Nephron progenitor cell (in vitro differentiated cells): ENCODE measurements at places on chromosomes 7 and 10.
A peak's percentile ranks its signal among the peaks of the same experiment; 100 is the strongest.

GRCh38 chr10:127415116-127415515, 134.0 kb upstream of the NPS start:
- no peak overlapping the region for H3K4me3 ChIP-seq
- H3K27me3 ChIP-seq = no peaks in the 10 kb centered on the region
- H3K36me3 ChIP-seq = peaks cover 11% of the 10 kb centered on the region
- no peak overlapping the region for H3K27ac ChIP-seq
- DNase-seq = no peak

DNA sequence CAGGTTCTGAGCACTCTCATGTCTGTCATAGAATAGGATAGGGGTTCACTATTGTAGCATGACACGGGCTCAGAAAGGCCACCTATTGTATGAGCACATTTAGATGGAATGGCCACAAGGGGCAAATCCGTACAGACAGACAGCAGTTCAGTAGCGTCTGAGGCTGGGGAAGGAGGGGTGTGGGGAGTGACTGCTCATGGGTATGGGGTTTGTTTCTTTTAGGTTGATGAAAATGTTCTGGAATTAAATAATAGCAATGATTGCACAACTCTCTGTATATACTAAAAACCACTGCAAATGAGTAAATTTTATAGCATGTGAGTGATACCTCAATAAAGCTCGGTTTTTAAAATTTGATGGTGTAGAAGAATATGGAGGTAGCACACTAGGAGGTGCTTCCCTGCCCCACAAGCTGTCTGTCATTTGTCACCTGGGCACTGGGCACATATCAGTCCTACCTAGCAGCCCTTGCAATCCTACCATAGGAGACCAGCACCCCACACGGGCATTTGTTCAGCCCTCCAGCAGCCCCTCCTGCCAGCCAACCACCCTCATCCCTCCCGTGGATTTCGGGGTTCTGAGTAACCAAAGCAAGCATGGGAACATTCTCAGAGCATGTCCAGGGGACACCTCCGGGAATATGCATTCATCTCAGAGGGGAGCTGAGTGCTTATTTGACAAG, 35.2 kb downstream of the KCNMA1 start:
- DNase-seq = no peak
- H3K27ac ChIP-seq = no peak overlapping the region
- H3K27me3 ChIP-seq = peaks cover 20% of the 10 kb centered on the region
- peaks cover 28% of the 10 kb centered on the region for H3K4me1 ChIP-seq

- DNase-seq = no peak
- no peaks in the 10 kb centered on the region for H3K36me3 ChIP-seq
- H3K4me3 ChIP-seq = no peak overlapping the region
- peaks cover 5% of the 10 kb centered on the region for H3K4me1 ChIP-seq
- no peak overlapping the region for H3K27ac ChIP-seq
- no peaks in the 10 kb centered on the region for H3K27me3 ChIP-seq
Observed at GRCh38 chr10:46308666-46309450, 22.1 kb downstream of the ANTXRL start.

DNA sequence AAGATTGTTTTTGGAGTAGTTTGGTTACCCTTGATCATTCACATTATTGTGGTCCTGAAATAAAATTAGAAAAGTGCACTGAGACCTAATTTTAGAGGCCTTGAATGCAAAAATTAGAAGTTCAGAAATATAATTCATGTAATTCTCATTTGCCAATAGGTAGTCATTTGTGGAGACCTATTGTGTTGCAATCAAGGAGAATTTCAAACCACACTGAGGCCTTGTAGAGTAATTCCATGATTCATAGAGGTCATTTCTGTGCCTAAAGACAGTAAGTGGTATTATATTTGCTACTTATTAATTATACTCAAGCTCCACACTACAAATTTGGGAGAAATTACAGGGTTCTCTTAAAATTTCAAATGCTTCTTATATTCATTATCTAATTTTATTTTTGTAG, 946.8 kb upstream of the POT1 start:
- DNase-seq = no peak
- H3K36me3 ChIP-seq = peaks cover 7% of the 10 kb centered on the region
- H3K4me1 ChIP-seq = peaks cover 4% of the 10 kb centered on the region
- H3K27me3 ChIP-seq = no peaks in the 10 kb centered on the region
- H3K4me3 ChIP-seq = no peak overlapping the region

- H3K27ac ChIP-seq = peak overlapping the region; percentile 99
- peaks cover 73% of the 10 kb centered on the region for H3K4me1 ChIP-seq
- peak overlapping the region; percentile 53 for H3K4me3 ChIP-seq
- DNase-seq = no peak
Observed at GRCh38 chr10:131751827-131752775, 148.7 kb upstream of the PPP2R2D start.

DNA sequence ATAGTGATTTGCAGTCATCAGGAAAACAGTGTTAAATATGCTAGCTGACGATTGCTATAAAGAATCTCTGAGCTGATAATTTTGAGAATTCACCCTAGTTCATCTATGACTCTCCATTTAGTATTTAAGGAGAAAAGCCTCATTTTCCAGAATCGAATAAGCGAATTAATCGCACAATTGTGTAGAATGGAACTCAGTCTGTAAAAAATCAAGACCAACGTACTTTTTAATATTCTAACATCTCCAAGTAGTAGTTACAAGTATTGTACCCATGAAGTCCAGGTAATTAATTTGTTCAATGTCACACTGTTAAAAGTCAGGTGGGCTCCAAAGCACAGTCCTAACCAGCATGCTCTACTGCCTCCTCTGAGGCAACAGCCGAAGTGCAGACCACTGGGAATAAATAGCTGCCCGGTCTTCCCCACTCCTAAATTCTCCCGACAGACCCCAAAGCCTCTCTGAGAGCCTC, 380 bp upstream of the AGBL3 start:
- peaks cover 29% of the 10 kb centered on the region for H3K4me1 ChIP-seq
- H3K27me3 ChIP-seq = peaks cover 14% of the 10 kb centered on the region
- H3K36me3 ChIP-seq = peaks cover 12% of the 10 kb centered on the region

GRCh38 chr10:120987359-120987758, 136.2 kb downstream of the WDR11 start:
- peaks cover 36% of the 10 kb centered on the region for H3K4me1 ChIP-seq
- no peak for DNase-seq
- H3K27ac ChIP-seq = no peak overlapping the region
- H3K4me3 ChIP-seq = no peak overlapping the region
- H3K27me3 ChIP-seq = peaks cover 15% of the 10 kb centered on the region

DNA sequence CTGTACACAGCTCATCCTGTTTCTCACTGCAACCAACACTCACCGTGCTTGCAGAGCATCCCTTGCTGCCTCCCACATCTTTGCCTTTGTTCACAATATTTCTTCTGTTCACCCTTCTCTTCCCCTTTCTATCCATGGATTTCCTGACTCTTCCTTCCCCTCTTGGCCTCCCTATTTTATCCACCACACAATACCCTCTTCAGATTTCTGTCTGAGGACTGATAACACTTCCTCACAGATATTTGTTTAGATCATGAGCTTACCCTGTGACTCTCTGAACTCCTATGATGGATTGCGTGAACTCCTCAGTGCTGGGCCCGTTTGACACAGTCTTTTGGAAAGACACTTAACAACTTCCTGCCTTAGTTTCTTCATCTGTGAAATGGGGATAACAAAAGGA, 62.8 kb upstream of the GPR158 start:
- peaks cover 3% of the 10 kb centered on the region for H3K27me3 ChIP-seq
- H3K27ac ChIP-seq = no peak overlapping the region
- H3K4me3 ChIP-seq = no peak overlapping the region
- DNase-seq = no peak
- no peaks in the 10 kb centered on the region for H3K36me3 ChIP-seq

DNA sequence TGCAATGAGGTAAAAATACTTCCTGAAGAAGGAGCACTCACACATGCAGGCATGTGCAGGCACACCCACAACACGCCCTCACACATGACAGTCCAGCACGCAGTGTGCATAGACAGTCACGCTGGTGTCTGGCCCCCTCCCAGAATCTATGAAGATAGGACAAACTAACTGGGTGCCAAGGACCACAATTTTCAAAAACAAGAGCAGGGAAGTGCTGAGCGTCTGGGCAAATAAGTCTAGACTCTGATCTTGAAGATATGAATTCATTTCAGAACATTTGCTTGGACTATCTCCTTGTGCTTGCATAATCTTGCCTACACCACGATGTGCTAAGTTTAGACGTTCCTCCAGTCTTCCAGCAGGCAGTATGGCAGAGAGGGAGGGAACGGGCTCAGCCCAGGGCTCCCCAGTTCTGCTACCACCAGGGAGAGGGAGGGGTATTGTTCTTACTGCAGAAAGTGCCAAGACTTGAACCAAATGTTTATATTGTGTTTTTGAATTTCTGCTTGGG, 276.5 kb upstream of the KLF6 start:
- no peaks in the 10 kb centered on the region for H3K4me1 ChIP-seq
- DNase-seq = no peak
- H3K27me3 ChIP-seq = no peaks in the 10 kb centered on the region
- no peak overlapping the region for H3K4me3 ChIP-seq

GRCh38 chr10:104333032-104333727, 5.1 kb downstream of the ITPRIP start:
- DNase-seq = no peak
- peak overlapping the region; percentile 51 for H3K4me3 ChIP-seq
- peaks cover 89% of the 10 kb centered on the region for H3K4me1 ChIP-seq
- H3K27me3 ChIP-seq = peaks cover 3% of the 10 kb centered on the region
- no peaks in the 10 kb centered on the region for H3K36me3 ChIP-seq

GRCh38 chr10:90842725-90843124, 15.1 kb downstream of the HTR7 start:
- H3K27ac ChIP-seq = no peak overlapping the region
- no peak overlapping the region for H3K4me3 ChIP-seq
- peaks cover 5% of the 10 kb centered on the region for H3K27me3 ChIP-seq
- H3K4me1 ChIP-seq = no peaks in the 10 kb centered on the region
- no peaks in the 10 kb centered on the region for H3K36me3 ChIP-seq

GRCh38 chr7:380139-380485, 90.1 kb downstream of the FOXL3 start:
- H3K27me3 ChIP-seq = peaks cover 53% of the 10 kb centered on the region
- no peak overlapping the region for H3K27ac ChIP-seq
- H3K36me3 ChIP-seq = peaks cover 8% of the 10 kb centered on the region
- DNase-seq = no peak

DNA sequence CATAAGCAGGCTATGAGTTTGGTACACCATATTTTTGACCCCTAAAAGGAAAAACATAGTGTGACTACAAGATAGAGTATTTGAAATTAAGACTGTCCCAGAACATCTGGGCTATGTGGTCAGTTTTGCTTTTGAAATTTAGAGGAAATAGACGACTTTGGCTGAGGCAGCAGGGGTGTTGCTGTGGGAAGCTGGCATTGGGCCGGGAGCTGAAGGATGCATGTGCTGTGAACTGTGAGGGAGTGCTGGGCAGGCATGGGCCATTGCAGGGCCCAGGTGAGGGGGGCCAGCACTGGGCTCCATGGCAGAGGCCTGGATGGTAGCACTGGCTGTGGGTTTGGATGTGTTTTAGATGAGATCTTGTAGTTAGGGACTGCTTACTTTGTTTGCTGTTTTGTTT, 168.3 kb downstream of the BMPER start:
- peaks cover 4% of the 10 kb centered on the region for H3K27me3 ChIP-seq
- no peak overlapping the region for H3K27ac ChIP-seq
- no peak overlapping the region for H3K4me3 ChIP-seq
- DNase-seq = no peak
- H3K4me1 ChIP-seq = peaks cover 17% of the 10 kb centered on the region

DNA sequence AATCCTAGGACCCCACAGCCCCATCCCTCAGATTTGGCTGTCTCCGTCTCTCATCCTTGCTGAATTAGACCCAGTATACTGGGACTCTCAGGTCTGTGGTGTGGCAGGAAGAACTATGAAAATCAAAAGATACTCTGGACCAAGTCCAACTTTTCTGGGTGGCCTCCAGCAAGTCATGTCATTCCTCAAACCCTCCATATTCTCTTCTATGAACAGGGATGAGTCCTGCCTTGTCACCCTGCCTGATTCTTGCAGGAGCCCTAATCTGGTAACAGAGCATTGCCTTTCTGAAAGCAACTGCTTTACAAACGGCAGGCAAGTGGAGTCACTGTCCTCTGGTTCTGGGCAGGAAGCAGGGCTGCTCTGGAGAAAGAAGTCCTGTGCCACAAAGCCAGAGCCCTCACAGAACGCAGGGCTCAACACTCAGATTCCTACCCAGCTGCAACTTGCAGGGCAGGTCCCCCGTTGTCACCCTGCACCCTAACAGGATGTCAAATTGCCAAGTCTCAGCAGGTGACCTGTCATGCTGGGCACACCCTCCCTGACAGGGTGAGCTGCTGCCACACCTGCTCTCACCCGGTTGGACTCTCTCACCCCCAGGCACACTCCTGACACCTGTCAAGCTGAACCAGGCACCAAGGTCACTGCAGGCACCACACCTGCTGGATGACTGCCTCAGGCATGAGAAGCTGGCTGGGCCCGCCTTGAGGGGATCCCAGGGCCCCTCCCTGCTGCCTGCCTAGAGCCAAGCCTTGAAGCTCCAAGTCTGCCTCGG, 227.7 kb downstream of the KCNMA1 start:
- H3K4me1 ChIP-seq = peaks cover 38% of the 10 kb centered on the region
- no peak for DNase-seq
- H3K36me3 ChIP-seq = no peaks in the 10 kb centered on the region
- H3K27ac ChIP-seq = no peak overlapping the region
- H3K4me3 ChIP-seq = no peak overlapping the region

- no peak overlapping the region for H3K4me3 ChIP-seq
- H3K36me3 ChIP-seq = no peaks in the 10 kb centered on the region
Observed at GRCh38 chr10:98516352-98516751, 69.6 kb upstream of the HPS1 start.

- H3K4me3 ChIP-seq = no peak overlapping the region
- DNase-seq = no peak
- H3K36me3 ChIP-seq = no peaks in the 10 kb centered on the region
Observed at GRCh38 chr10:124125305-124126116, 32.1 kb upstream of the CHST15 start.

DNA sequence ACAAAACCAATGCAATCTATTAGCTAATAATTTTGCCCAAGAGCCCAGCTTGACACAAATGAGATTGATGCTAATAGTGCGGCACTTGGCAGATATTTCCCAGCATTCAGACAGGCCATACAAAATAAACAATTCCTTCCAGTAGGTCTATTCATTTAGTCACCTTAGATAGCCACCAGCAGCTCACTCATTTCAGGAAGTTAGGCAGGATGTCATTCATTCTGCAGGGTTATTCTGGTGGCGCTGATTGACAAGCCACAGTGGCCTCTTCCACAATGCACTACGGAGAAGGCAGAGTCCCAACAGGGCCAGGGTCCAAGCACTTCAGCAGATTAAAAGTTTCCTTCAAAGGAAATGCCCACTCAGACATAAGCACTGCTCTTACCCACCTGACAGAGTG, 55.8 kb downstream of the PIK3AP1 start:
- peaks cover 3% of the 10 kb centered on the region for H3K27me3 ChIP-seq
- peaks cover 4% of the 10 kb centered on the region for H3K4me1 ChIP-seq
- H3K27ac ChIP-seq = no peak overlapping the region
- no peak overlapping the region for H3K4me3 ChIP-seq
- no peak for DNase-seq

DNA sequence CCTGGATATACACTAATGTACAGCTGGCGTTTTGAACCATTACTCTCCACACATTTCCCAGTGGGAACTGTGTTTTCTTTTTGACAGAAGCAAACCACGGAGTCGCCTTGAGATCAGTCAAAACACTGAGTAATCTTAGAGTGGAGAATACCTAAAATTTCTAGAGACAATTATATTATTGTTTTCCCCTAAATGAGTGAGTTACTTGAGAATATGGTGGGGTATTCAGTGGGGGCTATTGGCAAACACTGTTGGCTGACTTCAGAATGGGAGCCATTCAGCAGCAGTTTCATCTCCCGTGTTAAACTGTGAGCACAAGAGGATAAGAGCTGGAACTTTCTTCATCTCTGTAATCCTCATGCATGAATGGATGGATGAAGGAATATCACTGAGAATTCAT, 6.2 kb downstream of the IL2RA start:
- no peak overlapping the region for H3K4me3 ChIP-seq
- no peak for DNase-seq
- H3K27ac ChIP-seq = no peak overlapping the region
- H3K36me3 ChIP-seq = no peaks in the 10 kb centered on the region
- H3K4me1 ChIP-seq = peaks cover 31% of the 10 kb centered on the region
